ENCODE measurements at places on chromosomes 7 and 10.

- DNase-seq: no peak
Observed at GRCh38 chr7:100189061-100189460, 11.3 kb downstream of the STAG3 start.

- peak; percentile 96 for DNase-seq
Observed at GRCh38 chr7:22726907-22727713, at the start of gene IL6. Gene IL6, plus strand, starts transcription at chr7:22727200. Its CDS starts 63 bp downstream, at chr7:22727263.

GRCh38 chr10:128776673-128777252, 650.5 kb upstream of the MKI67 start:
- no peak for DNase-seq

DNA sequence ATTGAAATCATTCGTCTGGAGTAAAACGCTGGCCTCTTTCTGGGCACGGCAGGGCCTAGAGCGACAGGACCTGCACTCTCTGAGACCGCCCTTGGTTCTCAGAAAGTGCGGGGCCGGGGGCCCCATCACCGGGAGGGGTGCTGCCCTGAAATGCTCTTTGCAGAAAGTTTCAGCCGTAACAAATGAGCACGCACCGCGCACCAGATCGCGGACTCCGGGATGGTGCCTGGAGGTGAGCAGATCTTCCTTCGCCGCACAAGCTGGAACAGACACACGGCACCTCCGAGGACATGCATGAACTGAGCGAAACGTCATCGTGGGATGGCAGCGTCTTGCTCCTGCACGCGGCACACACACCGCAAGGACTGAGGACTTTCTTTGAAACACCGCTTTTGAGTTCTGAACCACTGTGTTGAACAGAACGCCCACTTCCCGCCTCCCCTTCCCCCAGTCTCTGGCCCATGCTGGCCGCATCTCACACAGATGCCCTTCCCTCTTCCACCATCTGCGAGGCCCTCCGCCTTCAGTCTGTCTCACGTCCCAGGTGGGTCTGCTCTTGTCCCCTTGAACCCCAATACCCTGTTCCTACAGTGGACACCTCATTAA, 538.7 kb upstream of the MGMT start:
- no peak for DNase-seq

- DNase-seq: no peak
Observed at GRCh38 chr10:128908099-128908498, 558.9 kb upstream of the MGMT start.

- DNase-seq: peak; percentile 95
Observed at GRCh38 chr10:71255808-71256660, 43.7 kb downstream of the UNC5B start.

- peak; percentile 99 for DNase-seq
Observed at GRCh38 chr7:47454069-47454973, 127.6 kb downstream of the TNS3 start.

DNA sequence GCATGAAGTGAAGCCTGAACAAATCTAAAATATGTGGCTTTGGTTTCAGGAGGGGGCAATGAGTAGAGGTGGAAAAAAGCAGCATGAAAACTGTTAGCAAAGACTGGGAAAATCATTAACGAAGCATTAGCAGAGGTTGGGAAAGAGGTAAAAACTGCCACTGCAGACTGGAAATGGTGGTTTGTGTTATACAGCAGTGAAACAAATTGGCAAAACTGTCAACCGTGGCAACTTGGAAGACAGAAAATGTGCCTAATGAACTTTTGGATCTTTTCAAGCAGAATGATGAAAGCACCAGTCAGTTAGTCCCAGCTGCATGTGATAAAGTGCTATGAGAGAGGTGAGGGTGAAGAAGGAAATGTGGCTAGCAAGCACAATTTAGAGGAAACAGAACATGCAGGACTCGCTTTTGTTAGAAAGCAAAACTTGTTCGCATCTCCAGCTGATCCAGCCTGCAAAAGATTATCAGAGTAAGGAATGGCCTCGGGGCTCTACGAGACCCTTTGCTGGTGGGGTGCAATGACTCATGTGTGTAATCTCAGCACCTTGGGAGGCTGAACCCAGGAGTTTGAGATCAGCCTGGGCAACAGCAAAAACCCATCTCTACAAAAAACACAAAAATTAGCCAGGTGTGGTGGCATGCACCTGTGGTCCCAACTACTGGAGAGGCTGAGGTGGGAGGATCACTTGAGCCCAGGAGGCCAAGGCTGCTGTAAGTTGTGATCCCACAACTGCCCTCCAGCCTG, 45.7 kb downstream of the SKIDA1 start:
- no peak for DNase-seq

- DNase-seq: peak; percentile 10
Observed at GRCh38 chr7:70193514-70193913, 595.2 kb downstream of the AUTS2 start.

DNA sequence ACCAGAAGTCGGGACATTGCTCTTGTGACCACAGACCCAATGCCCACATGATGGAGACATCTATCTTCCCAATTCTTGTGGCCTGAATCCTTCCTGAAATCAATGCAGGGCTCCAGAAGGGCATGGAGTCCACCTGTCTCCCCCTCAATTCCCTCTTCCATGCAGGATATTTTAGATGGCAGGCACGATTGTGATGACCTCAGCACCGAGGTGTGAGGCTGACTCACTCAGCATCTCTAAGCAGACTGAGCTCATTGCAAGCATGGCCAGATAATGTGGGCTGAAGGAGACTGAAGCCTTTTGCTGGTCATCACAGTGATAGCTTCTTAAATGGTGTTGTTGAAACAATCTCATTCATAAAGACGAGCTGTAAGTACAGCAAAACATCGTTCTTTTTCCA, 374.9 kb upstream of the PODXL start:
- no peak for DNase-seq

GRCh38 chr7:17965603-17966002, 25.3 kb upstream of the SNX13 start:
- peak; percentile 40 for DNase-seq

- peak; percentile 43 for DNase-seq
Observed at GRCh38 chr7:28840592-28840995, 117.5 kb downstream of the TRIL start.

GRCh38 chr10:5970066-5970465, 7.3 kb downstream of the IL15RA start:
- DNase-seq: no peak

DNA sequence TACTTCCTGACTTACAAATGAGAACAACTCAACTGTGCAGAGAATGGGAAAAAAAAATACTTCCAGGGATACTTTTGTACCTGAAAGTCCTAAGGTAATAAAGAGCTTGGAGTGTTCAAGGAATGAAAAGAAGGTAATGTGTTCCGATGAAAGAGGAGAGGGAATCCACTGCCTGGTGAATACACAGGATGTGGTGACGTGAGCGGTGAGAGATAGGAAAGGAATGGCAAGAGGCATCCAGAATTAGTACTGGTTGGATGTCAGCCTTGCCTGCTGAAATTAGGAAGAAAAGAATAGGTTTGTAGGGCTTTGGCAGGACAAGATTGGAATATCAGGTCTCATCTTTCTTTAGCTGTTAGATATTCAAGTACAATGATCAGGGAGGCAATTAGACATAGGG, 347.7 kb downstream of the POM121L12 start:
- DNase-seq: peak; percentile 44

- DNase-seq: no peak
Observed at GRCh38 chr10:35379226-35380137, 43.2 kb downstream of the CCNY start.

GRCh38 chr7:139771001-139771956, 6.5 kb downstream of the HIPK2 start:
- no peak for DNase-seq

DNA sequence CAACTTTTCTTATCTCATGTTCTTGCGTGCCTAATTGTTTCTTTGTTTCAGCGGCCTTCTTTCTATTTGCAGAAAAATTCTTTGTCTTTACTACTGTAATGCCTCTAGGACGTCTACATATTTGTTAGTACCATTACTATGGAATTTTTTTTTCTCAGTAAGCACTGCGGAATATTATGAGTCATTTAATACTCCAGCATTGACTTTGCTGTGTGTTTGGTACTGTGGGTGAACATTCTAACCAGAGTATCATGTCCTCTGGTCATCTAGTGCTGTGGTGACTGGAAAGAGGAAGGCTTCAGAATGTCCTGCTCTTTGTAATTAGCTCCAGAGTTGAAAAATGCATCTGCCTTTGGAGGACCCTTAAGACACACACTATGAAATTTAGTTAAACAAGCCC, 58.5 kb upstream of the FERD3L start:
- DNase-seq: peak; percentile 42

GRCh38 chr7:102111061-102112041, 175.3 kb upstream of the SH2B2 start:
- no peak for DNase-seq

- DNase-seq: no peak
Observed at GRCh38 chr10:76950354-76950753, 687.3 kb downstream of the KCNMA1 start.

DNA sequence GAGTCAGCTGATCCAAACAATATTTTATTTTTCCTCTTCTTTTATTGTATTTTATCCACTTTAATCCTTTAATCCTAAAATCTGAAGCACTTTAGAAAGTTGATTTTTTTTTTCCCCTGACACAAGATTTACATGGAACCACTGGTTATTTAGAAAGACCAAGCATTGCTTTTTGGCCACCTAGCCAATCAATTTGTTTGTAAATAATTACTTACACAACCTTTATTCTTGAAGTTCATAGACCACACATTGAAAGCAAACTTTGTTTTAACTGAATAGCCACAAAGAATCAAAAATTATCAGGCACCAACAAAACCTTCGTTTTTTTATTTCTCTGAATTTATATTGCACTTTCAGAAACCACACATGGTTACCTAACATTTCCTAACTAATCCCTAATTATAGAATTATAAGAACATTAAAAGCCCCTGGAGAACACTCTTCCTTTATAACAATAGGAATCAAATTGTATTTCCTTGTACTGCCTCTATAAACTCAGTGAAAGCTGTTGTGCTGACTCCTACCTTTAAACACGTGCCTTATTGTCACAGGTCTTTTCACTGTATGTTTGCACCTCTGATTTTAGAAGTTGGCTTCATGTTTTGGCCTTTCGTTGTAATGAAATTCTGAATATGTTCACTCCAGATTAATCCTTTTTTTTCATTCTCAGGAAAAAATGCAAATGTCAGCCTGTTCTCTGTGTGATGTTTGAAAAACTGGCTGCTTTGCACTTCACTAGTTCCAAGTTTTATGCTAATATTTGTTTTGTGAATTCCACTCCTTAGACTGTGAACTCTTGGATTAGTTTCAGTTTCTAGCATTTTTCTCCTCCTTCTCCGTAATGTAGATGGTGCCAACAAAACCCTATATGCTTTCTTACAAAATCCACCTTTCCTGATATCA, 1511.9 kb downstream of the REEP3 start:
- no peak for DNase-seq

GRCh38 chr7:129006636-129007414, 48.1 kb downstream of the TNPO3 start:
- DNase-seq: no peak

DNA sequence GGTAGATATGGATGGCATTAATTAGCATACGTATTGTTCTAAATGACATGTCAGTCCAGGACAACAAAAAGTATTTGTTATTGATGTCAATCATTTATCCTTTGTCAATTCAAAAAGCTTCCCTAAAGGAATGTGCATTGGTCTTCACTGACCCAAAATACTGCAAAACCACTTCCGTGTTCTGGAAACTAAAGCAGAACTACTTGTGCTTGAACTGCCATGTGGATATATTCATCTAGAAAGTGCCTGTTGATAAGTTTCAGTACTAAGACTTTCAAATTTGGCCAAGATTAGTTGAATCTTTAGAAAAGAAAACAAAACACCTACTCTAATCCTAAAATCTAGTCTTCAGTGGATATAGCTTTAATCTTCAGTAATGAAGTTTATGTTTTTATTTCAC, 242.1 kb upstream of the PPP1R3A start:
- no peak for DNase-seq

GRCh38 chr7:16719699-16720098, 33.9 kb upstream of the TSPAN13 start:
- DNase-seq: no peak

DNA sequence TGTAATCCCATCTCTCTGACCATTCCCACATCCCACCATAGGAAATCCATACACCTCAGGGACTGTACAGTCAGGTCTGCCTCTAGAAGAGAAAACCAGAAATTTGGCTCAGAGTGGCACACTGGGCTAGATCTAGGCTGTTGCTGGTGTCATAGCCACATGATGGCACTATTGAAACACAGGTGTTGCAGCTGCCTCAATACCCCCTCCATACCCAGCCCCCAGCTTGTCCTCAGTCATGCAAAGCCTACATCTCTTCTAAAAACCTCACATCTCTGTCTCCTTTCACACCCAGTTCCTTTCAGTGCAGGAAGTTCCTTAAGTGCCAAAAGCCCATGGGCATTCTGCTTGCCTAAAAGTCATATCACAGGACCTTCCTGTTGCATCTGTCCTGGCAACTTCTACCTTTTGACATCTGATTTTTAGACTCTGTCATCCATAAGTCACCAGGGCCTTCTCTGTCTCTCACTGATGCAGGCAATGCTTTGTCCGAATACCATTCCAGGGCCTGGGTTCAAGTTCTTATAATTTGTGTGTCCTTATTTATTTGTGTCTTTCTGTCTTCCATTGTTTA, 27.0 kb upstream of the HIBADH start:
- peak; percentile 41 for DNase-seq

GRCh38 chr10:52232561-52233350, 81.3 kb upstream of the DKK1 start:
- DNase-seq: peak; percentile 18

GRCh38 chr7:28682801-28683200, 270.5 kb downstream of the CREB5 start:
- DNase-seq: no peak

DNA sequence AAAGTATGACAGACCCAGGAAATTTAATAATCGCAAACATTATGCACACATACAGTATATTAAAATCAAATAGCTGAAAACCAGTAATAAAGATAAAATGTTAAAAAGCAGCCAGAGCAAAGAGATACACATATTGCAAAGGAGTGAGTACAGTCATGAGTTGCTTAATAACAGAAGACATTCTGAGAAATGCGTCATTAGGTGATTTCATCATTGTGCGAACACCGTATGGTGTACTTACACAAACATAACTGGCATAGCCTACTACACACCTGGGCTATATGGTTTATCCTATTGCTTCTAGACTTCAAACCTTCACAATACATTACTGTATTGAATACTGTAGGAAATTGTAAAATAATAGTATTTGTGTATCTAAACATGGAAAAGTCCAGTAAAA, 367.6 kb downstream of the NXPH1 start:
- no peak for DNase-seq

- no peak for DNase-seq
Observed at GRCh38 chr7:44674381-44674780, 68.0 kb downstream of the OGDH start.

- no peak for DNase-seq
Observed at GRCh38 chr10:111990734-111991133, 192.8 kb downstream of the GPAM start.

All from myocyte (in vitro differentiated cells).